ENCODE measurements at places on chromosomes 1 and 21. TPM values are rescaled to one million over a fixed set of nuclear protein-coding genes. Genes with fewer than 3 reads are reported as not detected.

DNA sequence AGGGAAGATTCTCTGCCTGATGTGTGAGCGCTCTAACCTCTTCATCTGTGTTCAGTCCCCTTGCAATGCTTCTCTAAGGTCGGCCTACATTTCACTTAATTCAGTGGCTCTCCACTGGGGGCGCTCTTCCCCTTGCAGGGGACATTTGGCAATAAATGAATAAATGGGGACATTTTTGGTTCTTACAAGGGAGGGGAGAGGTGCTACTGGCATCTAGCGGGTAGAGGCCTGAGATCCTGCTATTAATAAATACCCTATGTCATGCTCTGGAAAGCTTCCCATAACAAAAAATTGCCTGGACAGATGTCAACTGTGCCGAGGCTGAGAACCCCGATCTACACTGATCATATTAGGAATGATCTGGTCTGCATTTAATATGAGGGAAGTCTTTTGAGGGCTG, 25.9 kb upstream of the DNAJC11 start:
- DNase-seq = peak; percentile 64

DNA sequence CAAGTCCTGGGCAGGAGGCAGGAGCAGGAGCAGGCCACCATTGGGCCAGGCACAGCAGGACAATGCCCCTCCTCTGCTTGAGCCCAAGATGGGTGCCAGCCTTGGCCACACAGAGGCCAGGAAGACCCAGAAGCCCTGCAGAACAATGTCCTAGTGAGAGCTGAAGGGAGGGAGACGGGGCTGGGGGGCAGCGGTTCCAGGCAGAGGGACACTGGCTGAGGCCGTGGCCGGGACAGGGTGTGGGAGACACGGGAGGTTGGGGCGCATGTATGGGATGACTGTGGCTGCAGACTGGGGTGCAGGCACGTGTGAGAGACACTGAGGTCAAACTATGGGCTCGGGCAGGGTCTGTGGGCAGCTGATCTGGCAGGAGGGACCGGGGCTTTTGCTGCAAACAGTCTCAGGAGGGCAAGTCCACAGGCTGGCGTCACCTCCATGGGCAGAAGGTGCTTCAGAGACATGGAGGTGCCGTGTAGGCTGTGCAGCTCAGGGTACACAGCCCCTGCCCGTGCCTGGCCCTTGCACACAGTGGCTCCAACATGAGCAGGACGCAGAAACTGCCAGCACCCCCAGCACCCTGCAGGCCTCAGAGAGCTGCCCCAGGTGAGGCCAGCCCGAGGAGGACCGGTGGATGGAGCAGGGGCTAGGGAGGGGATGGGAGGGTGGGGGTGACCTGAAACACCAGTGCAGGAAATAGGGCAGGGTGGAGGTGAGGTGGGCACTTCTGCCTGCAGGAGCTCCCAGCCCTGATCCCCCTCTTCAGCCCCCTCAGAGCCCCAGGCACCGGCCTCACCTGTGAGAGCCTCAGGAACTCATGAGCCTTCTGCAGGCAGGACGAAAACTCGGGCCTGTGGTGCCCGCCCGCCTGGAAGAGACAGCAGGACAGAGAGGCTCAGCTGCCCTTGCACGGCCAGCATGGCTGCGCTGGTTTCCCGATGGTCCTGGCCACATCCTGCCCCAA, 19.5 kb downstream of the LSS start:
- no peak for DNase-seq

DNA sequence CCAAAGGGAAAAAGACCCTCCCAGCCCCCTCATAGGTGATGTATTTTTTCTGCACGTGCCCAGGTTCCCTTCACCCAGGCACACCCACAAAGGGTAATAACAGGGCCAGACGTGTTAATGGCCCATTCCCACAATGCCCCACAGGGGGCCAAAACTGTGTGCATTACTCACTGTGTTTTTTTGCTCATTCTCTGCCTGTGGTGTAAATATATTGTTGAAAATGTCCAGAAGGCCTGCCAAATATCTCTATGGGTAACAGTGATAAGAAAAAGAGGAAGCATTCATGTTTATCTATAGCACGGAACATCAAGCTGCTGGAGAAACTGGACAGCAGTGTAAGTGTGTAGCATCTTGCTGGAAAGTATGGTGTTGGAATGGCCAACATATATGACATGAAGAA, 21.9 kb downstream of the RHEX start:
- DNase-seq = no peak

GRCh38 chr1:59523745-59524450, 227.0 kb downstream of the FGGY start:
- DNase-seq = no peak

- DNase-seq = peak; percentile 22
These were observed 1.0 kb downstream of the FAM78B start for GRCh38 chr1:166165661-166166328.

DNA sequence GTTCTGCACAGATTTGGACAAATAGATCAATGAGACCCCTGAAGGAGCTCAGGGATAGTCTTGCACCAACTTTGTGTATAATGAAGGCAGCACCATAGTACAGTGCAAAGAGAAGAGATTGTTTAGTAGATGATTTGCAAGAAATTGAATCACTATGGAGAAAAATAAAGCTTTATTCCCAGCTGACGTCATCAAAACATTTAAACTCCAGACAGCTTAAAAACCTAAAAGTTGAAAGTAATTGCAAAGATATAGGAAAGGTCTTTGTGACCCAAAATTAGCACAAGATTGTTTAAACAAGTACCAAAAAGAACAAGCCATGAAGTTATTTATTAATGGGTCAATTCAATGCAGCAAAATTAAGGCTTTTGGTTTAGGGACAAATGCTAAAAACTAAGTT, 88.8 kb upstream of the BACE2 start:
- DNase-seq = no peak

DNA sequence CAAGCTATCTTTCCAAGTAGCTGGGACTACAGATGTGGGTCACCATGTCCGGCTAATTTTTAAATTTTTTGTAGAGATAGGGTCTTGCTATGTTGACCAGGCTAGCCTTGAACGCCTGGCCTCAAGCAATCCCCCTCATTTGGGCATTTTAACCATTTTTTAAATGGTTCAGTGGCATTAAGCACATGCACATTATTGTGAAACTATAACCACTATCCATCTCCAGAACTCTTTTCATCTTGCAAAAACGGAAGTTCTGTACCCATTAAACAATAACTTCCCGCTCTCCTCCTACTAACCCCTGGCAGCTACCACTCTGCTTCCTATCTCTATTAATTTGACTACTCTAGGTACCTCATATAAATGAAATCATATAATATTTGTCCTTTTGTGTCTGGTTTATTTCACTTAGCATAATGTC, 4.8 kb upstream of the IL6R start:
- DNase-seq = no peak

- no peak for DNase-seq
These were observed 58.3 kb upstream of the FASLG start for GRCh38 chr1:172600615-172601014.

- DNase-seq = no peak
These were observed 52.2 kb downstream of the MAP3K7CL start for GRCh38 chr21:29182691-29183092.

DNA sequence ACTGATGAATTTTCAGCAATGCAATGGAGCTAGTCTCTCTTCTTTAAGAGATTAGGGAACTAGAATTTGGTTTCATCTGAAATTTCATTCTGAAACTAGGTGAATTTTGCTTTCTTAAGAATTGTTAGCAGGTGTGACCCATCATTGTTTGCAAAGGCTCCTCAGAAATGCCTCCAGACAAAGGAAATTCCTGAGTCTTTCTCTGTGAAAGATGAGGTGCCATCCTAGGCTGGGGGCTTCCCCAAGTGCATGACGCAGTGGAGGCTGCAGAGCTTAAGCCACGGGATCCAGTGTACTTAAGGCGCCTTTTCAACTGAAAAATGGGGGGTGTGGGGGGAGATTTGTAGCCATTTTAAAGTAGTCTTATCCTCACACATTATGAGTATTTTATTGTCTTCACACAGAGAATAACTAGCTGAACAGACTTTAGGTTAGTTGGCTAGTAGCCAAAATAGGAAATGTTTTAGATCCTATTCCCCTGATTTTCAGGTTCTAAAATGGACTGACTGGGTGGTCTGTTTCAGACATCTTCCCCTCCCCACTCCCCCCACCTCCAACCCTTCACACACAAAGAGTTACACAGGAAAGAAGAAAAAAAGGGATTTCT, 202.0 kb downstream of the NFIA start:
- peak; percentile 5 for DNase-seq

GRCh38 chr1:212983482-212983881, 32.2 kb downstream of the ANGEL2 start:
- no peak for DNase-seq

DNA sequence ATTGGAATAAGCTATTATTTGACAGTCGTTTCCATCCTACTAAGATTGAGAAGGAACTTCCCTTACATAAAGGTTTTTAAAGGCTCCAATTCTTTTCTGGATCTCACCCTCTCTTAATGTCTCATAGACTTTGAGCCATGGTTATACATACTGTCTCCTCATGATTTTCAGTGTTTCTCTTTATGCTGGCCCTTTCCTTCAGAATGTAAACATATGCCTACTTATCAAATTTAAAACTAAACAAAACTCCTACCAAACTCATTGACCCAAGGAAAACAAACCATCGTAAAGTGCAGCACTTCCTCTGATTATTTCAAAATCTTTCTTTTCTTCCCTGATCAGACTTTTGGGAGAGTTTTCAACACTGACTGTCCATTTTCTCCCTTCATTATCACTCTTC, 163.4 kb upstream of the DPYD start:
- no peak for DNase-seq

DNA sequence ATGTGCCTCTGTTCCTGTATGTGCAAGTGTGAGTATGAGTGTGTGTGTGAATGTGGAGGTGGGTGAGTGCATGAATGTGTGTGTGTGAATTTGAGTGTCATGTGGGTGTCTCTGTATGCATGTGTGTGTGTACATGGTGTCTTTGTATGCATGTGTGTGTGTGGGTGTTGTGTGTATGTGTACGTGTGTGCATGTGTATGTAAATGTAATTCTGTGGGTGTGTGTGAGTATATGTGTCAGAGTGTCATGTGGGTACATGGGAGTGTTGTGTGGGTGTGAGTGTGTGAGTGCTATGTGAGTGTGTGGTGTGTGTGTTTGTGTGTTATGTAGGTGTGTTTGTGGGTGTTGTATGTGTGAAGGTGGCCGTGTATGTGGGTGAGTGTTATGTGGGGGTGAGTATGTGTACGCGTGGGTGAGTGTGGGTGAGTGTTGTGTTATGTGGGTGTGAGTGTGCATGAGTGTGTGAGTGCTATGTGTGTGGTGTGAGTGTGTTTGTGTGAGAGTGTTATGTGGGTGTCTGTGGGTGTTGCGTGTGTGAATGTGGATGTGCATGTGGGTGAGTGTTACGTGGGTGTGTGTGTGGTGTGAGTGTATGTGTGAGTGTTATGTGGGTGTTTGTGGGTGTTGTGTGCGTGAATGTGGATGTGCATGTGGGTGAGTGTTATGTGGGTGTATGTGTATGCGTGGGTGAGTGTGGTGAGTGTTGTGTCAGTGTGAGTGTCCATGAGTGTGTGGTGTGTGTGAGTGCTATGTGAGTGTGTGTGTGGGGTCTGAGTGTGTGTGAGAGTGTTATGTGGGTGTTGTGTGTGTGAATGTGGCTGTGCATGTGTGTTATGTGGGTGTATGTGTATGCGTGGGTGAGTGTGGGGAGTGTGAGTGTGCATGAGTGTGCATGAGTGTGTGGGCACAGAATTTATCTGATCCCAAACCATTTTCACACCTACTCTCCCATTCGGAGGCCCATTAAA, 36.6 kb upstream of the NID1 start:
- DNase-seq = no peak

DNA sequence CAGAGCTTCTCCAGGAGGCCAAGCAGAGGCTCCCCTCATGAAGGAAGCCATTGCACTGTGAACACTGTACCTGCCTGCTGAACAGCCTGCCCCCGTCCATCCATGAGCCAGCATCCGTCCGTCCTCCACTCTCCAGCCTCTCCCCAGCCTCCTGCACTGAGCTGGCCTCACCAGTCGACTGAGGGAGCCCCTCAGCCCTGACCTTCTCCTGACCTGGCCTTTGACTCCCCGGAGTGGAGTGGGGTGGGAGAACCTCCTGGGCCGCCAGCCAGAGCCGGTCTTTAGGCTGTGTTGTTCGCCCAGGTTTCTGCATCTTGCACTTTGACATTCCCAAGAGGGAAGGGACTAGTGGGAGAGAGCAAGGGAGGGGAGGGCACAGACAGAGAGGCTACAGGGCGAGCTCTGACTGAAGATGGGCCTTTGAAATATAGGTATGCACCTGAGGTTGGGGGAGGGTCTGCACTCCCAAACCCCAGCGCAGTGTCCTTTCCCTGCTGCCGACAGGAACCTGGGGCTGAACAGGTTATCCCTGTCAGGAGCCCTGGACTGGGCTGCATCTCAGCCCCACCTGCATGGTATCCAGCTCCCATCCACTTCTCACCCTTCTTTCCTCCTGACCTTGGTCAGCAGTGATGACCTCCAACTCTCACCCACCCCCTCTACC, 19.1 kb downstream of the CSF1 start:
- no peak for DNase-seq

DNA sequence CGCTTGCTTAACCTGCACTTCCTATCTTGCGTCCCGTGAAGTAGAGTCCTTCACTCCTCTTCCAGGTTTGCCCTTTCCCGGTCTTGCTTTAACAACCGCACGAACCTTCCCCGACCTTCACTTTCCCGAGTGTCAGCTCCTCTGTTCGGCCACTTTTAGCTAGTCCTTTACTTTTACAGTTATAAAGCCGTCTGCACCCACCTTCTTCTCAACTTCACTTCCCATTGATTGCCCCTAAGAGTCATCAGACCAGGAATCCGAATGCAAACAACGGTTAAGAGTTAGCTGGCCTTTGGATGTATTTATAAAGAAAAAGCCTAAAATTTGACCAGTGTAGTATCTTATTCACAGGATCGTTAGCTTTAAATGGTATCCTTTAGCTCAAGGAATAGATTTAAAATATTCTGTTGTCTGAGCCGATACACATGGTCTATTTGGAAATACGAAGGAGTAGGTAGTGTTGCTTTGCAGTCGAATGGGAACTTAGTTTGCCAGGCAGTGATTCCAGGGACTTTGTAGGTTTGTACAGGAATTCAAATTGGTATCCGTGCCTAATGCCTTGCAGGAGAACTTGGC, 1.4 kb downstream of the PPP2R5A start:
- DNase-seq = no peak

- no peak for DNase-seq
These were observed 31.5 kb downstream of the BMP8A start for GRCh38 chr1:39522661-39523567.

- DNase-seq = no peak
These were observed 57.8 kb upstream of the SIPA1L2 start for GRCh38 chr1:232687728-232688127.

DNA sequence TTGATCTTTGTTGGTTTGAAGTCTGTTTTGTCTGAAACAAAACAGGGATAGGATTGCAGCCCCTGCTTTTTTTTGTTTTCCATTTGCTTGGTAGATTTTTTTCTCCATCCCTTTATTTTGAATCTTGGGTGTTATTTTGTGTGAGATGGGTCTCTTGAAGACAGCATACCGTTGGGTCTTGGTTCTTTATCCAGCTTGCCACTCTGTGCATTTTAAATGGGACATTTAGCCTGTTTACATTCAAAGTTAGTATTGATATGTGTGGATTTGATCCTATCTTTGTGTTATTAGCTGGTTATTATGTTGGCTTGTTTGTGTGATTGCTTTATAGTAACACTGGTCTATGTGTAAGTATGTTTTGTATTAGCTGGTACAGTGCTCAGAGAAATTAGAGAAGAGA, 40.9 kb downstream of the GIPC2 start:
- DNase-seq = no peak

Gene PRDX6
- 147 TPM for total RNA-seq

Gene CTPS1
- total RNA-seq = 49.6 TPM

Gene CD1D
- total RNA-seq = not detected

Gene FBXO44
- 30.3 TPM for total RNA-seq

Gene CELA3B
- not detected for total RNA-seq

Gene MPL
- total RNA-seq = not detected

Gene ATP6V1G3
- not detected for total RNA-seq

Gene MAP1LC3C
- total RNA-seq = not detected

Gene AADACL4
- not detected for total RNA-seq

Data from activated T-cell treated with anti-CD3 and anti-CD28 coated beads, Interleukin-2, amount 50 U/mL, for 72 hours (primary cell).